ENCODE measurements at places on chromosomes 7 and 10.

DNA sequence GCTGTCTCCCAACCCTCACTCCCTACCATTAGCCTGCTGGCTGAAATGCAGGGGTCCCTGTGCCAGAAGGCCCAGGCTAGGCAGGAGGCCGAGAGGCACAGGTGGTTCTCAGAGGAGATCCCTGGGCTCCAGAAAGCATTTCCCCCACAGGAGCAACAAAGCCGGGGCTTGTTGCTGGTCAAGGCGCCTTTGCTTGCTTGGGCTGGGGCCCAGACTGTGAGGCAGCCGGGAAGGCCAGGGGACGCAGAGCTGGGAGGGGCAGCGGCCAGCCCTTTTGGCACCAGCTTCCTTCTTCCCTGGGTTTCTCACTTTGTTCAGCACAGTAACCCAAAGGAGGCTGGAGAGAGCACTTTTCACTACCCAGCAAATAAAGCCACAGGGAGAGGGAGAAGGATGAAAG, 48.6 kb downstream of the FBXW4 start:
- no peak for DNase-seq

DNA sequence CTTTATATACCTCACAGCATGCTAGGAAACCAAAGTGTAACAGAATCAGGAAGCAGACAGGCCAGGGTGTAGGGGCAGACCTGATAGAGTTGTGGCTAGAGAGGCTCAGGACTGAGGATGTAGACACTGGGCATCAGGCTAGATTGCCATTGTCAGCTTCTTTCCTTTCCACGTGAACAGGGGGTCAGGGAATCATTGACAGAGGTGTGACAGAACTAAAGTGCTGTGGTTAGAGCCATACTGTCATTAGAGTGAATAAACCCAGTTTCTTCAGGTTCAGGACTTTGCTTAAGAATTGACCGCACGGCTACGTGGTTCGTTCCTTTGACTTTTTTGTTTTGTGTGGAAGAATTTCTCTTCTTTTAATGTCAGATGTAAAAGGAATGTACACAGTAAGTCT, 90.7 kb downstream of the CALD1 start:
- no peak for DNase-seq

DNA sequence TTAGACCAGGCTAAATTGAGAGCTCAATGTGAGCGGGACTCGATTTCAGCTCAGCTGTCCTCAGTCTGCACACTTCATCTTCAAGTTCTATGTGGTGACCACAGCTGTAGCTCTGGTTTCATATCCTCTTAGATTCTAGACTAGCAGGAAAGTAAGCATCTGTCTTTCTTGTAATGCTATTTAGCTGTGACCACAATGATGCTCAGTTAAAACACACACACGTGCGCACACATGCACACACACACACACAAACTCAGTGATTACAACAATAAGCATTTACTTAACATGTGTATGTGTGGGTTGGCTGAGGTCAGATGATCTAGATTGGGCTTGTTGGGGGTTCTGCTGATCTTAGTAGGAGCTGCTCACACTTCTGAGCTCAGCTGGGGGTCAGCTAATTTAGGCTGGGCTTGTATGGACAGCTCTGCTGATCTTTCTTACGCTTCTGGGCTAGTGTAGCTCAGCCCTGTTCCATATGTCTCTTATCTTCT, 82.5 kb downstream of the ZNF365 start:
- DNase-seq = no peak

- DNase-seq = no peak
Observed at GRCh38 chr10:97182288-97182990, 3.3 kb downstream of the SLIT1 start.

GRCh38 chr10:43585981-43586729, 11.7 kb upstream of the ZNF239 start:
- DNase-seq = no peak
